ENCODE measurements at places on chromosomes 7 and 10. TPM values are rescaled to one million over a fixed set of nuclear protein-coding genes. Genes with fewer than 3 reads are reported as not detected.

DNA sequence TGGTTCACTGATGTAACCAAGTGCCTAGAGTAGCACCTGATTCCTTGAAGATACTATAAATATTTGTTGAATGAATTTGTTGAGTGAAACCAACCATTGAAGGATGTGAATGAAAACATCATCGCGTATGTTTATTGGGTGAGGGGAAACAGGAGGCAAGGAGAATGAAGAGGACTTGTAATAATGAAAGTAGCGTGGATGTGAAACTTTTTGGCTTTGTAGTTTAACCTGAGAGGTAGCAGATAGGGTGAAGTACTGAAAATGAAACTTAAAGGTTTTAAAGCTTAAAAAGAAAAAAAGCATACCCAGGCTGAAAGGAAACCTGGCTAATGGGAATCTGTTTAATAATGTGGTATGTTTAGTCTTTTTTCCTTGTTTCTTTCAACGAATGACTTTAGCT, 5.2 kb downstream of the CCNY start:
- no peak for DNase-seq

Gene CPVL
- 0.05 TPM for polyA plus RNA-seq

DNA sequence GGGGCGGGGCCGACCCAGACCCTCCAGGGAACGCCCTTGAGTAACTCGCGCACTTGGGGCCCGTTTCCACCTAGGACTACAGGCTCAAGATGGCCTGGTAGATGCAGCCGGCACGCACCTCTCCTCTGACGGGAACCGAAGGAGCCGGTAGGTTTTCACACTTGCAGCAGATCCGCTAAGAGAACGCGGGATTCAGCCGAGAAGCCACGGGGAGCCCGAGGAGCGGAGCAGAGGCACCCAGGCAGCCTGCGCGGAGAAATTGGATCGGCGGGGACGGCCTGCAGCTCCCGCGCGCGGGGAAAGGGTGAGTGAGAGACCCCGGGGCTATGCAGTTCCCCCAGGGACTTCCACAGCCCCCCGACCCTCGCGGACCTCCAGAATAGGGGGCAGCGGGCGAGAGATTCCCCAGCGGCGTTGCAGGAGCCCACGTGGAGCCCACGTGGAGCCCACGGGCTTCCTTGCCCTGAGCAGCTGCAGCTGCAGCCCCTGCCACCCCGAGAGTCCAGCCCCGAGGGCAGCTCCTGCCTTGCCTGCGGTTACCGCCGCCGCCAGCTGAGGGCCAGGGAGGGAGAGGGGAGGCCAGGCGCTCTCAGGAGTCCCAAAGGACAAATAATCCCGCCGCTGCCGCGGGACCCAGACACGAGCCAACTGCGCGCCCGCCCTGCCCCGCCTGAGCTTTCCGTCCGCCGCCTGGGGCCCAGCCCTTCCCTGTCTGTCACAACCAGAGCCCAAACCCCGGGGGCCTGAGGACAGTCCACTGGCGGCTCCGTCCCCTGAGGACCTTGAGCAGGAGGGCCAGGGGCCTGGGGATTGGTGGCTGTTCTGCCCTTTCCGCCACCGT, 13.1 kb downstream of the IFT22 start:
- peak; percentile 81 for DNase-seq

GRCh38 chr10:44258019-44258418, 126.9 kb downstream of the CXCL12 start:
- no peak for DNase-seq

Gene ATG9B
- 0.23 TPM for polyA plus RNA-seq

DNA sequence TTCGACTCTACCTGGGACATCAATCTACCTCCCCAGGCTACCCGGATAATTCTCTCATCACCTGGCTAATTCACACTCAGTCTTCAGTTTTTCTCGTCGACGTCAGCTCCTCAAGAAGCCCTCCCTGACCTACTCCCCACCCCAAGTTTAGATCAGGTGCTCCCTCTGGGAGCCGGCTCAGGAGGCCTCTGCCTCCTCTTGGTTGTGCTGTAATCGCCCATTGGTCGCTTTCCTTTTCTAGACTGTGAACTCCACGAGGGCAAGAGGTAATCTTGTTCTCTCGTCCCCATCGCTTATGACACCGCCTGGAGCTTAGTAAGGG, 461 bp upstream of the WIPF3 start:
- no peak for DNase-seq

Gene CTBP2
- polyA plus RNA-seq: 74.9 TPM

GRCh38 chr7:4230352-4230751, 451.7 kb upstream of the FOXK1 start:
- DNase-seq: no peak

Gene MTPN
- 144 TPM for polyA plus RNA-seq

Gene OR2A1
- not detected for polyA plus RNA-seq

Gene NCF1
- polyA plus RNA-seq: not detected

- no peak for DNase-seq
Measured at GRCh38 chr10:132279873-132280645, 27.7 kb downstream of the STK32C start.

Gene ZNF394
- 12.2 TPM for polyA plus RNA-seq
